ENCODE measurements at places on chromosomes 2 and 18.

GRCh38 chr2:205482399-205483081 is 199.8 kb upstream of the NRP2 start:
- DNase-seq = no peak

DNA sequence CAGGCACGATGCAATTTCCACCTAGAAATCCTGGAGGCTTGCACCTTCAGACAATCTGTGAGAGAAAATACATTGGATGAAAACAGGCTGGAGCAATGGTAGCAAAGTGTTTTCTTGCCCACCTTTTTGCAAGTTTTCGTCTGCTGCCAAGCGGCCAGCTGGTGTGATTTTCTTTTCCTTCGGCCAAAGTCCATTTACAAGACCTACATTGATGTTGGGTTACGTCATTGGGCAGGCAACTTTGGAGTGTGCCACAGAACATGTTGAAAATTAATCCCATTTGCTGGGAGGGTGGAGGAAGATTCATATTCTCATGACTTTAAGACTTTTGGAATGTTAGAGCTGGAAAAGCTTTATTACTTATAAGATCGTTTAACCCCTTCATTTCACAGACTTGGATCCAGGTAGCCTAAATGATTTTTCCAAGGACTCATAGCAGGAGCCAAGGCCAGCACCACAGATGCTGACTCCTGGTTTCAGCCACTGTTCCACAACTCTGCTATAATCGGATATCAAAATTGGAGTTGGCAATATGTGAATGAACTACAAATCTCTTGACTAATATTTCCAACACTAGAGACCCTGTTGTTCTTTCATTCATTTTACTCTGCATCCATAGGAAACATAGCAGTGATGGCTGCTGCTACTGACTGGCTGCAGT is 352.1 kb downstream of the RND3 start:
- no peak for DNase-seq

DNA sequence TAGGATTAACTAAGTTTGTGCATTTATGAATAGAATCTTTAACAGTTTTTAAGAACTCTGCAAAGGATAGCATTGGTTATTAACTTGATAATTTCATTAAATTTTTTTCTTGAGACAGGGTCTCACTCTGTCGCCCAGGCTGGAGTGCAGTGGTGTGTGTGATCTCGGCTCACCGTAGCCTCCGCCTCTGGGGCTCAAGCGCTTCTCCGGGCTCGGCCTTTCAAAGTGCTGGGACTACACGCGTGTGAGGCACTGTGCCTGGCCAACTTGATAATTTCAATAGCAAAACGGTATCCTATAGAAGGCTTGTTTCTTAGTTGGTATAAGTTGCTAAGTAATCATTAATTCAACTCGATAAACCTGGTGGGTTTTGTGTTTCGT is 38.0 kb downstream of the ADNP2 start:
- no peak for DNase-seq

- no peak for DNase-seq
Measured at GRCh38 chr18:34092796-34093195, 131.9 kb downstream of the NOL4 start.

- DNase-seq = no peak
Measured at GRCh38 chr2:202172439-202173211, 65.8 kb downstream of the SUMO1 start.

DNA sequence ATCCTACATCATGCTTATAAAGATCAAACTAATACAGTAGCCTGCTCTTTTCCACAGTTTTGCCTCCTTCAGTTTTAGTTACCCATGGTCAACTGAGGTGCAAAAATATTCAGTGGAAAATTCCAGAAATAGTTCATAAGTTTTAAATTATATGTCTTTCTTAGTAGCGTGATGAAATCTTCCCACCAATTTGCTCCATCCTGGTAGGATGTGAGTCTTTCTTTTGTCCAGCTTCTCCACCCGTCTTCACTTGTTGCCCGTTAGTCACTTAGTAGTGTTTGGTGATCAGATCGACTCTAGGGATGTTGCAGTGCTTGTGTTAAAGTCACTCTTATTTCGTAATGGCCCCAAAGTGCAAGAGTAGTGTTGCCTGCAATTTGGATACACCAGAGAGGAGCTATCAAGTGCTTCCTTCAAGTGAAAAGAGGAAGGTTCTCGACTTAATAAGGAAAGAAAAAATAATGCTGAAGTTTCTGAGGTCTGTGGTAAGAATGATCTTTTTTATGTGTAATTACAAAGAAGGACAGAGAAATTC is 57.0 kb downstream of the CEP192 start:
- no peak for DNase-seq

DNA sequence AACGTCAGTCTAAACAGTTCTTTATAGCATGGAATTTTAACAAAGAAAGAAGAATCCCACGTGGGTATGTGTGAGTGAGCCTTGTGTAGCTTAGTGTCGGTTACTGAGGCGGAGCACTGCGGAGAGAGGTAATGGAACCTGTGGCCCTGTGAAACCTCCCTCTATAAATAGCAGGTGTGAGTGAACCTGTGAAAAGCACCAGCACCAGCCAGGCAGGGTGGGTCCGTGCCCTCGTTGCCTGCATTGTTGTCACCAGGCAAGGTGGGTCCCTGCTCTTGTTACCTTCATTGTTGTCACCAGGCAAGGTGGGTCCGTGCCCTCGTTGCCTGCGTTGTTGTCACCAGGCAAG is 4.7 kb downstream of the CTDP1 start:
- DNase-seq = no peak

GRCh38 chr2:25341011-25341727 is 556 bp downstream of the DNMT3A start:
- DNase-seq = no peak

DNA sequence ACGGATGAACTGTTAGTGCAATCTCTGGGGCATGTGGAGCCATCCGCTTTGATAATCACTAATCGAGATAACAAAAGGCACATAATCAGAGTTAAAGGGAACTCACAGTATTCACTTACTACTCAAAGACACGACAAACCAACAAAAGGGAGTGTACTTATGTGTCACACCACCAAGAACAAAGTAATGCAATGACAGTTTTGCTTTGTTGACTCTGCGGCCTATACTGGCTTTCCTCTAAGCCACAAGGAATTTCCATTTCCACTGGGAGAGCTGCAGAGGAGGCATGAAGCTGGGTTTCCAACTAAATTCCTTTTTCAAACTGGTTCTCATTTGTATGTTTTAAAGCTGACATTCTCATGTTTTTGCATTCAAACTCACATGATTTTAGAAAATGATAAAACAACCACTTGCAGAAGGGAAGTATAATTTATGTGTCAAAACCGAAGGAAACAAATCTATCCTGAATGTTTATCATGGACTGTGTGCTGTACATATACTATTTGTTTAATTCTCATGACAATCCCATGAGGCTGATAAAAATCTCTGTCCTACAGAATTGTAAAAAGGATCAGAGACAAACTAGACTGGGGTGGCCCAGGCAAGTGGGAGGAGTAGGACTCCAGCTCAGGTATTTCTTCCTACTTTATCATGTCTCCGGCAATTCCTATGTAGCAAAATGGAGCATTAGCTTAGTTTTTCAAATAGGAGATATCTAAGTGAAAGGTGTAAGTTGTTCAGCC is 149.6 kb upstream of the SMAD7 start:
- DNase-seq = no peak

DNA sequence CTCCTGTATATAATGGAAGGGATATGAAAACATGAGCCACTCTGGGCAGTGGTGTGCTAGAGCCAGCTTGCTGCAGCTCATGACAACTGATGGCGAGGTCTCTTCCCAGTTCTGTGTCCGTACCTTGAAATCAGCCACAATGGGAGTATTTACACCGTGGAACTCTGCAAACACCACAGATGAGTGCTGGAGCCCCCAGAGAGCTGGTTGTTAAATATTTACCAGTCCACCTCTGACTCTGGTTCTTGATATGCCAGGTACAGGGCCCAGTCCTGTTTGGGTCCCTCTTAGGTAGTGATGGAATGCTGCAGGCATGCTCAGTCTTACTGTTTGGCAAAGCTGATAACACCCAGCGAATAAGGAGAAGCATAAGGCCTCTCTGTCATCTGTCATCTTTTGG is 116.1 kb upstream of the GLI2 start:
- no peak for DNase-seq

- no peak for DNase-seq
Measured at GRCh38 chr18:9696112-9696511, 12.0 kb upstream of the RAB31 start.
